ENCODE measurements at places on chromosomes 2 and 18.
A peak's percentile ranks its signal among the peaks of the same experiment; 100 is the strongest.

DNA sequence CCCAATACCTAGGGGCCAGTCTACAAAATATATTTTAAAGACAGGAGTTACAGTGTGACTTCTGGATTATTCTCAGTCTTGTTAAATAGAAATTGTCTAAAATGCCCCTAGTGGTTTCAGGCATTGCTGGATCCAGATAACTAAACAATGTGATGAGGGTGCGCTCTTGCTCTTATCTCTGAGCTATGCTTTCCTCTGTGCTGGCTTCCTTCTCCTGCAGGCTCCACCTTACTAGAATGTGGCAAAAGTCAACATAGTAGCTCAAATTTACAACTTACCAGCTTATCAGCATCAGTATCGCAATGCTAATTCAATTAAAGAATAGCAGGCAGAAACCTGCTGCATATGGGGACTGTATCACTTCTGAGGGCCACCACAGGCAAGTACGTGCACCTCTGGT, 61.3 kb upstream of the RNU4ATAC start:
- no peak for DNase-seq

DNA sequence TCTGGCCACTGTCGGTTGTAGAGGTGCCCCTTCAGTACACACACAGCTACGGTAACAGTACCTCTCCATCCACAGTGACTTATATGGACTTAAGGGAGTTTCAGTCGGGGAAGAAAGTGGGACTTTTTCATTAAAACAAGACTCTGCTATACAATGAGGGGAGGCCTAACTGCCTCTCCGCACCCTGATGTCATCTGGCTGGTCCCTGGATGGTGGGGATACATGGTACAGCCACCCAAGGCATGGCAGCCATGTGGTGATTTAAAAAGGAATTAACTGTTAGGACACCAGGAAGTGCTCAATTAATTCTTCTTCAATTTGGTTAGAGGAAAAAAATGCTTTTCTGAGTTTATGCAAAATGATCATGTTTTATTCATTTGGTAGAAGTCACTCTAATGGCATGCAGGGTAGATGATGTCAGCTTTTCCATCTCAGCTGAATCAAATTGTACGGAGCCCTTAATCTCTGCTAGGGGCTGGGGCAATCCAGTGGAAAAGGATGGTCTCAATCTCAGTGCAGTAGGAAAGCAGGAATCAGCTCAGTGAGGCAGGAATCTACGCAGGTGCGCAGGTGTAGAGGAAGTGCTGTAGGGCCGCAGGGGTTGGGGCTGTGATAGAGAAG, 243.9 kb downstream of the PRKCE start:
- no peak for DNase-seq

DNA sequence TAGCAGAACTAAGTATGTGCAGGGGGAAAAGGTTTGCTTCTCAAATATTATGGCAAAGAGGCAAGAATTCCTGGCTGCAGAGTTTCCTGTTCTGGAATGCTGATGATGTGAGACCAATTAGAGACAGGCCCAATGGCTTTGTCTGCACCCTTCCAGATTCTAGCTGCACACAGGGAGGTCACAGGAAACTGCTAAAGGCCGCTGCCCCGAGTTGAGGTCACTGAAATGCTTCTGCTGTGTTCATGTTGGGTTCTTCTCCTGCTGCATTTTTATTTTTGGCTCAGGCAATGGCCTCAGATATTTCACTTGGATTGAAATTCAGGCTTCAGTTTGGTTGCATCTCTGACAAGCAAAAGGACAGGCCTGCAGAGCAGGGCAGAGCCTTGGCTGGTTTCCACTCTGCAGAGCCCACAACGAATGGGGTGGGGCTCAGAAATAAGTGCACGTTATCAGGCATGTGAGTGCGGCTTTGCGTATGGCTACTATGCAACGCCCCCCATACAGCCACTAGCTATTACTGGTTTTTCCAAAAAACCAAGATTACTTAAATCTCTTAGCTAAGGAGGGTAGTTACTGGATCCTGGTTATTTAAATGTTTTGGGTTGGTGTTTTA, 66.9 kb upstream of the FZD5 start:
- peak; percentile 21 for DNase-seq

DNA sequence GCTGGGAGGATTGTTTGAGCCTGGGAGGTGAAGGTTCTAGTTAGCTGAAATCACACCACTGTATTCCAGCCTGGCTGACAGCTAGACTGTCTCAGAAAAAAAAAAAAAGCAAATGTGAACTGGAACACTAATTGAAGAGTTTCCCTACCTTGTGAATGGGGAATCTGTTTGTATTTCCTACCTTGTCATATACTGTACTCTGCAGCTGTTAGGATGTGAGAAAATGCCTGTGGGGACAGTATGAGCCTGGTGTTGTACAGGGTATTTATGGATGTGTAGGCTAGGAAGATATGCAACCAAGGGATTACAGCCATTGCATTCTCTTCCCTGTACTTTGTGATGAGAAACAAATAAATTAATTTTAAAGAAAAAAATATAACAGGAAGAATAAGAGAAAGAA, 113.3 kb upstream of the FAM117B start:
- no peak for DNase-seq

- DNase-seq = no peak
These were observed 105.7 kb downstream of the LRRC30 start for GRCh38 chr18:7336623-7337022.

DNA sequence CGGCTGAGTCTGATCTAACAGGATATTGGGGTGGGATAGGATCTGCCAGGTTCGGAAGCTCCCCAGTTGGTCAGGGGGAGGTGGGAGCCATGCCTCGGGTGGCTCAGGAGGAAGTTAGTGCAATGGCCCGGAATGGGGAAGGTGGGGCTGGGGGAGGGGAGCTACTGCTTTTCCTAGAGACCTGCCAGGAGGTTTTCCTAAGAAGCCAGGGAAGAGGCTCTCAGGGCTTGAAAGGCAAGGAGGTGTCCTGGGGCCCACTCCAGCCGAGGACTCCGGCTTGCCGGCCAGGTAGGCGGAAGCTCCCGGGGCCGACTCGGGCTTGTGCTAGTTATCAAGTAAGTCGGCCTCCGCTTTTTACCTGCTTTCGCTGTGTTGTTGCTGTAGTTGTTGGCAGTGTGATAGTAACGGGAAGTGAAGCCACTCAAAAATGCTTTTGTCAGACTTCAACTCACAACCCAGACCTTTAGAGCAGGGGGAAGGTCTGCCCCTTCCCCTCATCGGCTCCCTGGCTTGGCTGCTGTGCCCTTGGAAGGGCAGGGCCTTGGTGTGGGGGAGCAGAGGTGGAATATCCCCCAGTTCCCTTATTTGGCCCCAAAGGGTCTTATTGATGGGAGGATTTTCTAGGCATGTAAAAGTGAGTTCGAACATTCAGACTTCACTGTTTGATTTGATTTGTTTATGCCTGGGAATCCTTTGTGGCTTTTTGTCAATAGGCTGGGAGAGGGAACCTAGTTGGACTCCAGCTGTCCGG, 5.4 kb downstream of the GDF7 start:
- no peak for DNase-seq

DNA sequence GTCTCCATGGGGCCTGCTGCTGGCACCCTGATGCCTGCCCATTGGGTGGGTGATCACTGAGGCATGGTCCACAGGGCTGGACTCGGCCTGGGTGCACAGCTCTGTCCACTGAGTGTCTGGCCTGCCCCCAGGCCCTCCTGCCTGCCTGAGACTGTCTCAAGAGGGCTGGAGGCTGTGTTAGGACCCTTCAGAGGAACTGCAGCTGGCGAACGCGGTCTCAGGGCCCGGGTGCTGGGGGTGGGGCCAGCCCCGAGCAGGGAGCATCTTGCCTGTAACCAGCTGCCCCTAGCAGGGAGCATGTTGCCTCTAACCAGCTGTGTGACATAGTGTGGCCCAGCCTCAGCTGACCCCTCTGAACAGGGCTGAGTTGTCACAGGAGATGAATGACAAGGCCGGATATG, 50.0 kb downstream of the TWIST2 start:
- no peak for DNase-seq
